ENCODE measurements at places on chromosomes 3 and 15.
A peak's percentile ranks its signal among the peaks of the same experiment; 100 is the strongest.

DNA sequence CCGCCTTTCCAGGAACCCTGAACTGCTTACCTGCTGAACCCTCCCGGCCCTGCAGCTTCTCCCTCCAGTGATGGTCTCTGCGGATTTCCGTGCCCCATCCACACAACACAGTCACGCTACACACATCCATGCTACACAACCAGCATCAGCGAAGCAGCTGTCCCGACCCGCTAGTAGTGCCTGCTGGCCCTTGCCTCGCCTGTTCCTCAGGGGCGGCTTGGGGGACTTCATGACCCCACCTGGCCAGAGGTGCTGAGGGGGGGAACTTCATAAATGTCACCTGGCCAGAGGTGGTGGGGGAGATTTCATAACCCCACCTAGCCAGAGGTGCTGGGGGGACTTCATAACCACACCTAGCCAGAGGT, 530 bp upstream of the TUBGCP5 start:
- no peak for DNase-seq

- DNase-seq, result no peak
Observed at GRCh38 chr15:28918141-28918983, 32.6 kb downstream of the APBA2 start.

DNA sequence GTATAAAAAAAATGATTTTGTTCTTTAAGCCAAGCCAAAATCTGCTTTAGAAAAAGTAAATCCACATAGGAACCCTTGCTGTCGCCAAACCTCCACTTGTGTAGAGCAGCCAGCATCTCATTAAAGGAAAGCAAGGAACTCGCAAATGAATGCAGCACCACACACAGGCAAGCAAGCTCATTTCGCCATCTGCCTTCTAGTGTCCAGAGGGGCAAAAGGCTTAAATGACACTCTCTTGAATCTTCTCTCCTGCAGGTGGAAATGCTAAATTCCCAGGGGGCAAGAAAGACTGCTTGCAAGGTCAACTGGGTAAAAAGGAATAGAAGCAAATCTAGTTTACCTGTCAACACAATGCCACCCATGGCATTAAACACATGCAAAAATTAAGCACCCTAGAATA, 2.4 kb downstream of the MB21D2 start:
- DNase-seq, result no peak

- peak; percentile 60 for DNase-seq
Observed at GRCh38 chr15:42152196-42152920, 4.1 kb downstream of the PLA2G4F start.

GRCh38 chr3:57233799-57234198, 6.3 kb downstream of the APPL1 start:
- DNase-seq, result no peak

- DNase-seq, result no peak
Observed at GRCh38 chr3:123137001-123137400, 64.7 kb upstream of the SEC22A start.

DNA sequence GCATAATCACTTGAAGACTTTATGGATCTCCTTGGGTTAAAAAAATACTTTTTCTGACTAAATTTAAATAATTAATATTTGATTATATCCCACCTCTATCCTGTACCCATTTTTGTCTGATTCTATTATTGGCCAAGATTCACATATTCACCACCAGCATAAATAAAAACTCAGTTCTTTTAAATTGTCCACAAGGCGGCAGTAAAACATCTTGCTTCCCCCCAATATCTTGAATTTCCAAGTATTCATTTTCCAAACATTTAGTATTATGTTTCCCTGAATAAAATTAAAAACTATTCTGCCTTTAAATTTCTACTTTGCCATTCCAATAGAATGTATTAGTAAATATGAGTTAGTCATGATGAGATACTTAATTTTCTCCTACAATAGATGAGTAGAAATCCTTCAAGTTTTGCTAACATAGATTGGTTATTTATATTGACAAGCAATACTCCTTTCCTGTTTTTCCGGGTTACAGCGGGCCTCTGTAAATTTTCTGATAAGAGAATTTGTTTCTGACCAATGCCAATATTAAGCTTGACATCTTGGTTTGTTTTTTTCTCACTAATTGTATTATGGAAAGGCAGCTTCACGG, 218.7 kb upstream of the MDFIC2 start:
- DNase-seq, result no peak

GRCh38 chr3:159640225-159640624, 348.4 kb upstream of the IL12A start:
- no peak for DNase-seq

DNA sequence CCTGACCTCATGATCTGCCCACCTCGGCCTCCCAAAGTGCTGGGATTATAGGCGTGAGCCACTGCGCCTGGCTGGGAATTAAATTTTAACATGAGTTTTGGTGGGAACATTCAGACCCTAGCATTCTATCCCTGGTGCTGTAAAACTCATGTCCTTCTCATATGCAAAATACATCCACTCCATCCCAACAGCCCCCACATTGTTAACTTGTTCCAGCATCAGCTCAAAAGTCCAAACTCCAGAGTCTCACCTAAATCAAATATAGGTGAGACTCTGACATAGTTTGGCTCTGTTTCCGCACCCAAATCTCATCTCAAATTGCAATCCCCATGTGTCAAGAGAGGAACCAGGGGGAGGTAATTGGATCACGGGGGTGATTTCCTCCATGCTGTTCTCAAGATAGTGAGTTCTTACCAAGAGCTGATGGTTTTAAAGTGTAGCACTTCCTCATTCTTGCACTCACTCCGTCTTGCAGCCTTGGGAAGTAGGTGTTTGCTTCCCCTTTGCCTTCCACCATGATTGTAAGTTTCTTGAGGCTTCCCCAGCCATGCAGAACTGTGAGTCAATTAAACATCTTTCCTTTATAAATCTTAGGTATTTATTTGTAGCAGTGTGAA, 96.2 kb upstream of the PLCL2 start:
- no peak for DNase-seq

DNA sequence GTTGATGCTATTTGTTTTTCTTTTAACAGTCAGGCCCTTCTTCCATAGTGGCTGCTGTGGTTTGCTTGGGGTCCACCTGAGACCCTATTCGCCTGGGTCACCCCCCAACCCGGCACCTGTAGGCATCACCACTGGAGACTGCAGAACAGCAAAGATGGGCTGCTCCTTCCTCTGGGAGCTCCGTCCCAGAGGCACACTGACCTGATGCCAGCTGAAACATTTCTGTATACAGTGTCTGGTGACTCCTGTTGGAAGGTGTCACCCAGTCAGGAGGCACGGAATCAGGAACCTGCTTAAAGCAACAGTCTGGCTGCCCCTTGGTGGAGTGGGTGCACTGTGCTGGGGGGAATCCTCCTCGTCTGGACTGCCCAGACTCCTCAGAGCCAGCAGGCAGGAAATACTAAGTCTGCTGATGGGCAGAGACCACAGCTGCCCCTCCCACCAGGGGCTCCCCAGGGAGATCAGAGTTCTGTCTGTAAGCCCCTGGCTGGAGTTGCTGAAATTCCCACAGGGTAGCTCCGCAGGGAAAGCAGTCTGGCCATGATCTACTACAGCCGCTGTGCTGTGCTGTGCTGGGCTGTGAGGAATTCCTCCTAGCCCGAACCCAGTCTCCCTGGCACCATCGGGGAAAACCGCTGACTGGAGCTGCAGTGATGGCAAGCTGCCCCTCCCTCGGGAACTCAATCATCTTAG, 248.2 kb downstream of the TBC1D5 start:
- DNase-seq, result no peak

DNA sequence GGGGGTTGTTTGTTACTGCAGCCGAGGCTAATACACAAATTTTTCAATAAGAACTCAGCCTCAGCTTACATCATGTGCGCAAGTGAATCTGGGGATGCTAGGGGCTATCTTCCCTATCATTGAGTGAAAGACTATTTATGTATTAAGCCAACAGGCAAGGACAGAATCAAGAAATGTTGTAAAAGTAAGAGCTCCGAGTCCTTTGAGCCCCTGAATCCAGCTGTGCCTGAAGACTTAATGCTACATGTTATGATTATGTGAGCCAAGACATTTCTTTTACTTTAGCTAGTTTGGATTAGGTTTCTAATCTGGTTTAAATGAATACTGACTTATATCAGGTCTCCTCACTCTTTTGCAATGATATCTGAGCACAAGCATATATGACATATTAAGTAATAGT, 782.9 kb upstream of the CFAP20DC start:
- no peak for DNase-seq

DNA sequence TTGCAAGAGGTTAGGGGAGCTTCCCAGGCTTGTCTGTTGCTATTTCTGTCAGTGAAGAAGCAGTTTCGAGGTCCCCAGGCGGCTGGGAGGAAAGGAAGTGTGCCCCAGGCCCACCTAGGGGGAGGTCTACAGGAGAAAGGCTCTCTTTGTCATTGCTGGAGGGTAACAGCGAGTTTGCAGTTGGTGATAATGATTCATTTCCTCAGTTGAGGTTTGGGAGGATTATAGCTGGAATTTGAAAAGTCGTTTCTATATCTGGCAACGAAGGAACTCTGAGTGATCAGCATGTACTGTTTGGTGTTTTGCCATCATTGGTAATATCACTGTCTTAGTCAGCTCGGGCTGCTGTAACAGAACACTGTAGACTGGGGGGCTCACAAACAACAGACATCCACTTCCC, 65.5 kb upstream of the UBE3A start:
- DNase-seq, result no peak

GRCh38 chr3:47365213-47366153, 15.3 kb upstream of the PTPN23 start:
- no peak for DNase-seq

- no peak for DNase-seq
Observed at GRCh38 chr3:102125994-102126368, 276.7 kb downstream of the NFKBIZ start.

- peak; percentile 49 for DNase-seq
Observed at GRCh38 chr3:197520311-197521276, 35.2 kb downstream of the BDH1 start.

- DNase-seq, result no peak
Observed at GRCh38 chr3:149936812-149937230, 33.9 kb downstream of the PFN2 start.

- no peak for DNase-seq
Observed at GRCh38 chr3:112472691-112473090, 26.6 kb downstream of the BTLA start.

GRCh38 chr3:11638495-11639358, 5.0 kb downstream of the VGLL4 start:
- no peak for DNase-seq

DNA sequence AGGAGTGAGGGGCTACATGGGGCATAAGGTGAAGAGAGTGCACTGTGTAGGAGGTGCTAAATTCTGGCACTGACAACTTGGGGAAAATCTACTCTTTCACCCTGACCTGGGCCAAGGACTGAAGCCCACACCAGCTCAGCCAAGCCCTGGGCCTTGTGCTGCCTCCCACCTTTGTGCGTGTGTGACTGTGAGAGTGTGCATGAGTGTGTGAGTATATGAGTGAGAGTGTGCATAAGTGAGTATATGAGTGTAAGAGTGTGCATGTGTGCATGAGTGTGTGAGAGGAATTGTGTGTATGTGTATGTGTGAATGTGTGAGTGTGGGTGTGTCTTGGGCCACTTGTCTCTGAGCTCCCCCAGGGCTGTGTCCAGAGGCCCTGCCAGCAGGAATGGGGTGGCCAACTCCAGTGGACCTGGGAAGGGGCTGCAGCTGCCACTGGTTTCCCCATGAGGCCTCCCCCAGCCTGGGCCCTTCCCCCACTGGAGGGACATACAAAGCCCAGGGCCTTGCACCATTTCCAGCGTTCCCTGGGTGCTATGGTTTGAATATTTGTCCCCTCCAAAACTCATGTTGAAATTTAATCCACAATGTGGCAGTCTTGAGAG, 15.2 kb downstream of the C3orf22 start:
- no peak for DNase-seq

GRCh38 chr3:180802837-180803236, 109.6 kb upstream of the FXR1 start:
- no peak for DNase-seq

- peak; percentile 26 for DNase-seq
Observed at GRCh38 chr3:14652-15051, 181.9 kb upstream of the CHL1 start.

DNA sequence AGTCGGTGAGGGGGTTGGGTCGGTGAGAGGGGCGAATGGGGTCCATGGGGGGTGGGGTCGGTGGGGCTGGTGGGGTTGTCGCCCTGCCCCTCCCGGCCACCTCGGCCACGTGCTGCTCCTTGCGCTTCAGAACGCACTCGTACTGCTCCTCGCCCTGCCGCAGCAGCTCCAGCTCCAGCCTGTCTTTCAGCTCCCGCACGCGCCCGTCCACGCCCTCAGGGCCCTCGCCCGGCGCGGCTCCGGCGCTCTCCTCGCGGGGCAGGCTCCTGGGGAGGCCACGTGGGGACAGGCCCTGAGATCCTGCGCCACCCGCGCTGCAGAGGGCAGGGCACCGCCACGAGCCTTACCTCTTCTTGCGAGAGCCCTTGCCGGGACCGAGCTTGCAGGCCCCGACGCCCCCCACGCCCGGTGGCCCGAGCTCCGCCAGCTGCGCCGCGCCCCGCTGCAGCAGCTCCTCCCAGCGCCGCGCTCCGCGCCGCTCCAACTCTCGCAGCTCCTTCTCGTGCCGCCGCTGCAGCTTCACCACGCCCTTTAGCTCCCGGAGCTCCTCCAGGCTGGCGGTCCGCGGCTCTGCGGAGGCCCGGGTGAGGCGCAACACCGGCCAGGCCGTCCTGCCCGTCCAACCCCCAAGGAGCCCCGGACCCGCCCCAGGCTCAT, 8.2 kb upstream of the ANKRD63 start:
- DNase-seq, result no peak

GRCh38 chr15:74233851-74234597, 2.1 kb upstream of the CCDC33 start:
- no peak for DNase-seq

- no peak for DNase-seq
Observed at GRCh38 chr3:55942868-55943267, 455.8 kb upstream of the WNT5A start.

DNA sequence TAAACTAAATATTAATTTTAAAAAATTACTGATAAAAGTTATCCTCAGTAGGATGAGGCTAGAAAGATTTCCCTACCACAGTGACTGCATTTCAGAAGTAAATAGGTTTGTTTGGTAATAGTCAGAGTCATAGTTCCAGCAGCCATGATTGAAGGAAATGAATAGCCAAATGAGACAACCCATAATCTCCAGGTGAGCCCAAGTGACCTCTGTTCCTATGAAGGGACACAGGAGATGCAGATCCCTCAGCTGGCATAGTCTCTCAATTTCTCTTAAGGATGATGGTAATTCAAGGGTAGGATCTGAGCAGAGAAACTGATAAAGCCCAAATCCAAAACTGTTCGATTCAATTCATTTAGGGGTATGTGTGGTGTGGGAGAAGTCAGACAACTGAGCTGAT, 461.8 kb downstream of the RAP2B start:
- no peak for DNase-seq

Measured in epithelial cell of prostate (primary cell).